Gastroesophageal sphincter (tissue), 4 donors: ENCODE measurements at places on chromosomes 2 and 18. TPM values are rescaled to one million over a fixed set of nuclear protein-coding genes. Genes with fewer than 3 reads are reported as not detected.
A peak's percentile ranks its signal among the peaks of the same experiment; 100 is the strongest.

GRCh38 chr18:73766910-73767515 is 380.6 kb downstream of the FBXO15 start:
- ATAC-seq = no peak

DNA sequence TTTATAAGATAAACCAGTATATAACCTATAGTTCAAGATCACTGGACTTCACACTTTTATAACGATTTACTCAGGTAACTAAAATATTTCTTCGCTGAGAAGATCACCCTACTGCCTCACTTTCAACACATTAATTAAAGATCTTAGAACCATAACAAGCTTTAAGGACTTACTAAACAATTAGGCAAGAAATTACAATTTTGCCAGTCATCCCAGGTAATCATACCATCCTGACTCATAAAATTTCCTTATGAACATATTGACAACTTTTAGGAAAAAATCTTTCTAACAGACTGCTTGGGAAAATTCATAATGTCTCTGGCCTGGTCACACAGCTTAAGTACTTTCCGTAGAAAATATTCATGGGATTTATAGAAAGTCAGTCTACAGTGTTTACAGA is 223.2 kb downstream of the NRXN1 start:
- no peak for ATAC-seq

GRCh38 chr2:16507655-16508489 is 157.8 kb downstream of the CYRIA start:
- peak; percentile 72 for ATAC-seq

The CCDC74B gene
- total RNA-seq = 2.0 TPM

The PLEK gene
- 6.7 TPM for total RNA-seq

DNA sequence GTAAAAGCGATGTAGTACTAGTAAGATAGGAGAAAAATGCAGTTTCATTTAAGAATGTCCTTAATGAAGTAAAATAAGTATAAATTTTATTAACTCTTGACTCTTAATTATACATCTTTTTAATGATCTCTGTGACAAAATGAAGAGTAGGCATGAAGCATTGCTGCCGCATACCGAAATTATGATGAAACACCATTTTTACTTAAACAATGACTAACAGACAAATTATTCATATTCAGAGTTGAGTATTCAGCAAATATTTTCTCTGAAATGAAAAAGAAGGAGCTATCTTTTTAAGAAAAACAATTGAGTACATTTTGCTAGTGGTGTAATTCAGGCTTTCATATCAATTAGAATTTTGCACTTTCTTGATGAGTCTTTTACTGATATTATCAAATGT is 150.6 kb upstream of the DOCK10 start:
- ATAC-seq = no peak

DNA sequence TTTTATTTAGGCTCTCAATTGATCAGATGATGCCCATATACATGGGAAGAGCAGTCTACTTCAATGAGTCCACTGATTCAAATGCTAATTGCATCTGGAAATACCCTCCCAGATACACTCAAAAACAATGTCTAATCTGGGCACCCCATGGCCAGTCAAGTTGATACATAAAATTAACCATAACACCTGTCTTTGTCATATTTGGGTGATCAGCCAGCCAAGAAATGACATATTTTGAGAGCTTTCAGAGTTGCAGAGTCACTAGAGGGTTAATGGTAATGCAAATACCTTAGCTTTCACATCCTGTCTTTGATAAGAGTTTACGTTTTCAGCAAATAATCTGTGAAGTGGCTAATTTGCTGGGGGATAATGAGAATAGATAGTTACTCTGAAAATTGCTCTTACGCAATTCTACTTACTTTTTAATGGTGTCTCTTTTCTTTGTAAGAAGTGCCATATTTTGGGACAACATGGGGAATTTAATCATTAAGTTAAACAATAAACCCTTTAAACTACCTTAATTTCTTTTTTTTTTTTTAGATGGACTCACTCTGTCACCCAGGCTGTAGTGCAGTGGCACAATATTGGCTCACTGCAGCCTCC is 49.1 kb downstream of the CCDC195 start:
- ATAC-seq = no peak

- no peak for ATAC-seq
Measured at GRCh38 chr2:74290066-74290465, 53.1 kb downstream of the SLC4A5 start.

DNA sequence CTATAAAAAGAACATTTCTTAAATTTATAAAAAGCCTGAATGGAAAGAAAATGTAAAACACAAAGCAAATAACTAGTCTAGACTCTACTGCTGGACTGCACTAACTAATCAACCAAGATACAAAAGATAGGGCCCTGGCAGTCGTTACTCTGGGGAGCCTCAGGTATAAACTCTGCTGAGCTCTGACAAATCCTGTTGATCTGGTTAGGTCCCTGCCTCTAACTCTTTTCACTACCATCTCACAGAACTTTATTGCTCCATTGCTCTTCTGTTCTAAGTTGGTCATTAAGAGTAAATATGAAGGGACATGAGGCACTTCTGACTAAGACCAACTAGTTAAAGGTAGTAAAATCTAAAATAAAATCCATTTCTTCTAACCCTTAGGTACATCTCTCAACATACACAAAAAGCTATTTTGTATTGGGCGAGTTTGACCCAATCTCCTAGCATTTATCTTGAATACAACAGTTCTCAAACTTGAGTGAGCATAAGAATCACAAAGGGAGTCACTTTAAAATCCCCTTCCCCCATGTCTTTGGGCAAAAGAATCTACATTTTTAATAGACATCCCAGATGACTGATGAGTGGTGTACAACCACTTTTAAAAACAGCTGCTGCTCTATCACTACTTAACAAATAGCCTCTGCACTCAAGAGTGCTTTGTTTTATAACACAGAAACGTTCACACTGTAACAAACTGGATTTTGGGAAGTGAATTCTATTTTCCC is 2.5 kb downstream of the CHN1 start:
- no peak for ATAC-seq

DNA sequence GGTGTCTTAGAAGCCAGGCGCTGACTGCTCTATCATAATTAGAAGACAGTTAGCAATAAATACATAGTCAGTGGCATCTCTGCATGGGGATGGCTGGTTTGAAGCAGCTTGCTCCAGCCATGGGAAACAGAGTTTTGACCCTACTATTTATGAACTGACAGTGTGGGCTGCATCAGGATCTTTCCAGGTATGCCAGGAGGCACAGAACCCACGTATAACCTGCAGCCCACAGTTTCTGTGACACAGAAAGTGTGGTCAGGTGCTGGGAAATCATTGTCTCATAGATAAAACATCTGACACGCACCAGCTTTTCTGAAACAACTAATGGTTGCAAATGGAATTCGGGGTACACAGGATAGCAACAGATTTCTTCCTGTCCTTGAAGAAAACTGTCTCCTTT is 34.7 kb downstream of the INPP4A start:
- no peak for ATAC-seq

The RPL37A gene
- total RNA-seq = 1,815 TPM
